Body of pancreas (tissue), 4 donors: ENCODE measurements at places on chromosomes 6 and 20.

DNA sequence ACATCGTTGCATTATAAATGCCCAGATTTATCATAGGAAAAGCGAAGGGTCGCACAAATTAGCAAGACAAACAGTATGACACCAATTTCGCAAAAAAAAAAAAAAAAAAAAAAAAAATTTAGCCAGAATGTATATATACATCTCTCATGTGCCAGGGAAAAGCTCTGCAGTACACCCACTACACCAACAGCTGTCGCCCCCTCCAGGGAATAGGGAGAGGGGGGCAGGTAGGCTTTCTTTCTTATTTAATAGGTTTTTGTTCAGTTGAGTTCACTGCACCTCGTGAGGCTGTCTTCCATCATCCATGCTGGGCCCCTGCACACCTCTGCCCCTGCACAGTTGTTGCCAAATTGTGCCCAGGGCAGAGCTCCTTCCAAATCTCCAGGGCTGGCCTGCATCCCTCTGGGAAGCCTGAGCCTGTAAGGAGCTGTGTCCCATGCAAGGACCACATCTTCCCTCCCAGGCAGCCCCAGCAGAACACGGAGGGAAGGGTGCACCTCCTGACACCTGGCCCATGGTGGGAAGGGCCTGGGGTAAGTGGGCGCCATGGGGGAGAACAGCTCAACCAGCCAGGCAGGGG lies 85.4 kb downstream of the NINL start:
- no peak for DNase-seq

- no peak for DNase-seq
Observed at GRCh38 chr20:16349523-16350260, 223.6 kb downstream of the KIF16B start.

DNA sequence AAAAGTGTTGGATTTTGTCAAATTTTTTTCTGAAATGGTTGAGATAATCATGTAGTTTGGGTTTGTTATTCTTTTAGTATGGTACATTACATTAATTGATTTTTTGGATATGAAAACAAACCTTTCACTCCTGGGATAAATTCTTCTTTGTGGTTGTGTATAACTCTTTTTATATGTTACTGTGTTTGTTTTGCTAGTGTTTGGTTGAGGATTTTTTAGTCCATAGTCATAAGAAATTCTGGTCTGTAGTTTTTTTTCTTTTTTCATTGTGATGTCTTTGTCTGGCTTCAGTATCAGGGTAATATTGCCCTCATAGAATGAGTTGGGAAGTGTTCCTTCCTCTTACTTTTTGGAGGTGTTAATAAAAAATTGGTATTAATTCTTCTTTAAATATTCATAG lies 122.2 kb upstream of the ATXN1 start:
- no peak for DNase-seq

DNA sequence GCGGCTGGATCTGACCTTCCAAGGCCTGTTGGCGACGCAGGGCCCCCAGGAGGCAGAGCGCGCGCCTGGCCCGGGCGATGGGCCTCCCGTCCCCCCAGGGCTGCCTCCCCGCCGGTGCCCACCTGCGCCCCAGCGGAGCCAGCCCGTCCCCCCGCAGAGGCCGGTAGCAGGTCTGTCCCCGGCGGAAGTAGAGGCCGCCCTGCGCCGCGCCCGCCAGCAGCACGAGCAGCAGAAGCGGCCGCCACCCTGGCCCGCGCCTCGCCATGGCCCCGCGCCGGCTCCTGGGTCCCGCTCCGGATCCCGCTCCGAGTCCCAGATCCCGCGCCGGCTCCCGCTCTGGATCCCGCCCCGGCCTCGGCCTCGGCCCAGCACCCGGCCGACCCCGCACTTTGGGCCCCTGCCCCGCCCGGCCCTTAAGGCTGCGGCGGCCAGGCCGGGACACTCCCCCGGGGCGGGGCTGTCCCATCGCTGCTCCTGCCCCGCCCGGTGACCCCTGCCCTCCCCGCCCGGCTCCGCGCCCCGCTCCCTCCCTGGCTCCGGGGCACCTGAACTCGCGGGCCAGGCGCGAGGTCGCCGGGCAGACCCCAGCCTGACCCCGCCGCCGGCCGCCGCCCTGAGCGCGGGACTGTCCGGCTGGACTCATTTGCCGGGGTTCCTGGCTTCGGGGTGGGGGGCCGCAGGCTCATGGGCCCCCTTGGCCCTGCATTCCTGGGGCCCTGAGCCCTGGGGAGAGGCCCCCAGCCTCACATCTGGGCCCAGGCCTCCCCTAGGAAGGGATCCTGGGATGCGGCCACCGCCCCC lies at the start of gene CTSZ:
TSS of gene CTSZ (minus strand) at position 391 of the 801 bp plus-strand sequence. CDS start at position 265, 126 bp downstream.
- peak; percentile 71 for DNase-seq

DNA sequence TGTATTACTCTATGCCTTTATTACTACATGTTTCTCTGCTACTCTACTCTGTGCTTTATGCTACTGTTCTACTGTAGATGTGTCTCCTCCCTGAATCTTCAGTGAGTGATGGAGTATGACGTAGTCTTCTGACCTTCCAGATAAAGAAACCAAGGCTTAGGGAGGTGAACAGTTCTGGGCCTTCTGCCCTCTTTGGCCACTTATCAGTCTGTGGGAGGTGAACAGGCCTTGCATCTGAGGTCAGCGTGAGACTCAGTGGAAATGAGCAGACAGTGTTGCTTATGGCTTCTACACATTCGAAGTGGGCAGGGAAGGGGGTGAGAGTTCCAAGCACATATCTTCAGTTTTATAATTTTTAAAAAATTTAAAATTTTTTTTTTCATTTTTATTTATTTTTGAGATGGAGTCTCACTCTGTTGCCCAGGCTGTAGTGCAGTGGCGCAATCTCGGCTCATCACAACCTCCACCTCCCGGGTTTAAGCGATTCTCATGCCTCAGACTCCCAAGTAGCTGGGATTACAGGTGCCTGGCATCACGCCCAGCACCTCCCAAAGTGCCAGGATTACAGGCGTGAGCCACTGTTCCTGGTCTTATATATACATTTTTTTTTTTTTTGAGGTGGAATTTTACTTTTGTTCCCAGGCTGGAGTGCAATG lies 24.2 kb downstream of the MYBL2 start:
- DNase-seq, result no peak

DNA sequence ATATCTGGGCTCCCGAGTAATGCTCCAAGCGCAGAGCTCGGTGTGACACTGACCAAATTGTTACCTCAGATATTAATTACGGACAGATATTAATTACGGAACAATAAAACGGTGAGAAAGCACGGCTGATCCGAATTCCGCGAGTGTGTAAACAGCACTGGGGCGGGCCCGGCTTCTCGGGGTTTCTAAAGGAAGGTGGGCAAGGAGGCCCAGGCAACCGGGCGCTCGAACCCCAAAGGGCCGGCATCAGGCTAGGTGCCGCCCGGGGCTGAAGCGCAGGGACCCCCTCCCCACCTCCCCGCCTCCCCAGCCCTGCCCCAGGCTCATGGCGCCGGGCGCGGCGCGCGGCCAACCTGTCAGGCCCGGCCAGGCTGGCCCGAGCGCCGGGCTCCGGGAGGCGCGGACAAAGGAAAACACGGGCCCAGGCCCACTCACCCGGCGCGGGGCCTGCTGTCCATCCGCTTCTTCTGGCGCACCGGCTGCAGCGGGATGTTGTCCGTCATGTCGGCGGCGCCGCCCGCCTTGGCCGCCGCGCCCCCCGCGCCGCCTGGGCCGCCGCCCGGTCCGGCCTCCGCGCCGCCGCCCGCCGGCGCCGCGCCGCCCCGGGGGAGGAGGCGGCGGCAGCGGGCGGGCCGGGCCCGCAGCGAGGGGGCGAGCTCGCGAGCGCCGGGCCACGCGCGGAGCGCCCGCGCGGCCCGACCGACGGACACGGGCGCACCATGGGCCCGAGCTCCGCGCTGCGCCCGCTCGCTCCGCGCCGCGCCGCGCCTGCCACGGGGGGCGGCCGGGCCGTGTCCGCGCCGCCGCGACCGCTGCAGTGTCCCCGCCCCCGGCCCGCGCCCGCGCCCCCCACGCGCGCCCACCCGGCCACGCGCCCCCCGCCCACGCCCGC lies at the start of gene ATP9A:
TSS of gene ATP9A (minus strand) at position 524 of the 892 bp plus-strand sequence. CDS start at position 503, 21 bp downstream.
- DNase-seq, result peak; percentile 43

GRCh38 chr6:161578478-161578877 lies 304.6 kb upstream of the AGPAT4 start:
- no peak for DNase-seq

DNA sequence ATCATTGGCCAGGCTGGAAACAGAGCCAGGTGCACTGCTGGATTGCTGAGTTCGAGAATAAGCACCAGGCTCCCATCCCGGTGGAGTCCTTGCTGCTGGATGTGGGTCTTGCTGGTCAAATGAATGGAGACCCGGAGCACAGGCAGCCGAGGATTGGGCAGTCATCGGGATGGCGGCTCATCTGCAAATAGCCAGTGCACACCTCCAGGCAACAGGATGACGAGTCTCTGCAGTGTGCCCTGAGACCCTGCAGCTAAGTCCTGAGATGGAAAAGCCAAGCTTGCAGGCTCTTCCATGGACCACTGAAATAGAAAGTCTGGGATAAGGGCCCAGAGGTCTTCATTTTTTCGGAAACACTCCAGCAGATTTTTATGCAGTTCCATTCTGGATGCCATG lies 143.5 kb downstream of the WDR27 start:
- no peak for DNase-seq

GRCh38 chr6:160742090-160742489 lies 40.0 kb downstream of the PLG start:
- no peak for DNase-seq

DNA sequence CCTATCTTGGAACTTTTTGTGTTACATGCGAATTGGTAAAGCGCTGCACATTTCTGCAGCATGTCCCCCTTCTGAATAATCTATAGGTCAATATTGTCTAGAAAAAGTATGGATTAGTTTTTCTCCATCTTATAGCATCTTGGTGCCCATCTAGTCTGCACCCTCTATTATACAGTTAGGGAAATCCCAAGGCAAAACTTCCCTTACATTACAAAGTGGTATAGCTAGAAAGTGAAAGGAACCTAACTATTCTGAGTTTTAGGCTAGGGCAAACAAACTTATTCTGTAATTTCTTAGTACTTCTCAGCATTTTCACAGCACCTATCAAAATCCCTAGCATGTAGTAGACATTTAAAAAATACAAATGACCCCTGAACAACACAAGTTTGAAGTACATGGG lies 133.5 kb upstream of the CCDC28A start:
- no peak for DNase-seq

DNA sequence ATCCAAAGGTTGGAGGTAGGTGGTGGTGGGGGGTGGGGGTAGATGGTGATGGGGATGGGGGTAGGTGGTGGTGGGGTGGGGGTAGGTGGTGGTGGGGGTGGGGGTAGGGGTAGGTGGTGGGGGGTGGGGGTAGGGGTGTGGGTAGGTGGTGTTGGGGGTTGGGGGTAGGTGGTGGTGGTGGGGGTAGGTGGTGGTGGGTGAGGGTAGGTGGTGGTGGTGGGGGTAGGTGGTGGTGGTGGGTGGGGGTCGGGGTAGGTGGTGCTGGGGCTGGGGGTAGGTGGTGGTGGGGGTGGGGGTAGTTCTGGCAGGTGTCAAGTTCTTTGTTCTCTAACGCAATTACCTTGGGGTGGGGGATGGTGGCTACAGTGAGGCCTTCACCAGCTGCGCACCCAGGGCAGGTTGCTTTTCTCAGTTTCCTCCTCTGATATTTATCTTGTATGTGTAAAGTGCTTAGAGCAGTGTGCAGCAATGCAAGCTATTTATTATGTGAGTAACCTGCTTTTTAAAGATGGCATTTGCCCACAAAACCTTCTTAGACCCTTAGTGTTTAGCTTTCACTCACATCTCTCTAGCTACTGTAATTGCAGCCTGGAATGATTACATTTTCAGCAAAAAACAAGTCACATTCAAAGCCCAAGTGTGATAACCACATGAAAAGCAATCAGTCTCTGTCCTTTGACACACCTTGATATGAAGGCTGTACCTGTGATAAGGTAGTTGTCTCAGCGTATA lies 8.2 kb upstream of the CCDC167 start:
- DNase-seq, result no peak

DNA sequence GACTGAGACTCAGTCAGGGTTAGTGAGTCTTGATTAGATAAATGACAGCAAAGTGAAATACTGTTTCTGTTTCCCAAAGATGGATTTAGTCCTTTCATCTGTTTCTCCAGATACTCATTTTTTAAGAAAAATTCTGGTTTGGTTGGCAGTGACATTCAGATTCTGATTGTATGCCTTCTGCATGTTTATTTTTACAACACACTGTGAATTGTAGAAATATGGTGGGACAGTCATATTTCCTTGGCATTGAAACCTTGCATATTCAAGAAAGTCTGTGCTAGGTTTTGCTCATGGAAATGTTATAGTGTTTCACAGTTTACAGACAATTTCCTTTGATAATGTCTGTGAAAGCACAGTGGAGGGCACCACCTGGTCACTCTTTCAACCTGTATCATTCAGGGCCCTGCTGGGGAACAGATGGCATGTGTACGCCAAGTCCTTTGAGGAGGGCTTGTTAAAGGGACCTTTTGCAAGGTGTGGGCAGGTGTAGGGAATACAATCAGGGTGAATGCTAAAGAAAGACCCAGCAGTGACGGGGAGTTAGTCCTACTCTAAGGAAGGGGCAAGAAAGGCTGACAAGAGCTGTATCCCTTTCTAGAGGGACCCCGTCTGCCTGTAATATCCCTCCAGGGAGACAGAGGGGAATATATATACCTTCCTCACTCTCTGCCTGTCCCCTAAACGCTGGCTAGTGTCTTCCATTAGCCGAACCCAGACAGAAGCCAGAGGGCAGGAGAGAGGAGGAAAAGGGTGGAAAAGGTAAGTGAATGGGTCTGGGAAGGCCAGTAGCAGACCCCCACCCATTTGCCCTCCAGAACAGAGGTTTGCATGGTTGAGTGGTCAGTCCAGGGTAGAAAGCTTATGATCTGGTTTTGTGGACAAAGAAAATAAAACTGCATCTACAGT lies 10.2 kb downstream of the PLCB4 start:
- no peak for DNase-seq

DNA sequence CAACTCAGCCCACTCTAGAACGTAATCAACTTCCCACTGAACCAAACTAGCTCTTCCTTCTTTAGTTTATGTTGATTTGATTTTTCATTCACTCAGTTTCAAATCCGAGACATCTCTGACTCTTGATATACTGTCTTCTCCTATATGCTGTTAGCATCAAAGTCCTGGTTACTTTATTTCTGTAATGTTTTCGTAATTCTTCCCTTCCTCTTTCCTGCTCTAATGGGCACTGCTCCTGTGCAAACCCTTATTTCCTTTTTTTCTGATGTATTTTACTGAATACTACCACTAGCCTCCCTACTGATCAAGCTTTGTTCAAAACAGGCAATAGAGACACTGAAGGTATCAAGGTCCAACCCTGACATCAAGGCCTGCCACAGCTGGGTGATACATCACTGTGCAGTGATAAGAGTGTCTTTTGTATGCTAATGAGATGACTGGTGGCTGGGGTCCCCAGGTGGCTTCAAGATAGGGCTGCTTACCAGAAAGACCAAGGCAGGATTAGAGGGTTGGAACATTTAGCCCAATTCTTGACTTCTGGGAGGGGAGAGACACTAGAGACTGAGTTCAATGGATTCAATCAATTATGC lies 95.2 kb downstream of the KIF13A start:
- no peak for DNase-seq

DNA sequence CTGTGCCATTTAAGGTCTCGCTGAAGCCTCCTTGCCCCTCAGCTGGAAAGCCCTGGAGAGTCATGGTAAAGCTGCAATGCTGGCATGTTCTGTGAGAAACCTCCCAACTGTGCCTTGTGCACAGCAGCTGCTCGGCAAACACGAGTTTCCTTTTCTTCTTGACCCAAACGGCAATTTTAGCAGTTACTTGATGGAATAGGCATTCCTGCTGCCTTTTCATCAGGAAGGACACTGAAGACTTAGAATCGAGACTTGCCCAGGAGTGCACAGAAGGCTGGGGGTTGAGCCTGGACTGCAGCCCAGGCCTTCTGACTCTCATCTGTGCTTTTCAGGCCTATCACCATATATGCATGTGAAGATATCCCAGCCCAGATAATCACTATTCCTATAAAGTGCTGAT lies 28.7 kb upstream of the CLDN20 start:
- peak; percentile 29 for DNase-seq

- no peak for DNase-seq
Observed at GRCh38 chr20:56506103-56506502, 18.4 kb upstream of the FAM209A start.
